ENCODE measurements at places on chromosomes 3 and 15.
A peak's percentile ranks its signal among the peaks of the same experiment; 100 is the strongest.

DNA sequence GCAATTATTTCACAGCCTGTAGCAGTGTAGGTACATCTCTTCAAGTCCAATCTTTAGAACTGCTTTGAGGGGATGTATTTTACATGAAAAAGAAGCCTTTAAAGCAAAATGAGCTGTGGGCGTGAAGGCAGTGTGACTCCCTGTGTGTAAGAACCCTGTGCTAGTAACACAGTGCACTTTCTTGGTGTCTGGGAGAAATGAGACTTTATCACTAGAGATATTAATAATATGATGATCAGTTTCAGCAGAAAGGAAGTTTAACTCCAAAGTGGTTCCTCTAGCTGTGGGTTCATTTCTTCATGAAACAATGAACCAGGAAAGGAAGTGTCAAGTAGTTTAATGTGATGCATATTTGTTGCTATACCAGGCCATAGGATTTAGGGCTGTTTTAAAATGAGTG, 41.5 kb downstream of the SLCO3A1 start:
- no peak for DNase-seq

GRCh38 chr3:149449799-149450198, 24.7 kb upstream of the TM4SF4 start:
- no peak for DNase-seq

- no peak for DNase-seq
Measured at GRCh38 chr3:64716110-64716710, 28.4 kb upstream of the ADAMTS9 start.

GRCh38 chr3:10601151-10601856, 95.9 kb upstream of the ATP2B2 start:
- no peak for DNase-seq

DNA sequence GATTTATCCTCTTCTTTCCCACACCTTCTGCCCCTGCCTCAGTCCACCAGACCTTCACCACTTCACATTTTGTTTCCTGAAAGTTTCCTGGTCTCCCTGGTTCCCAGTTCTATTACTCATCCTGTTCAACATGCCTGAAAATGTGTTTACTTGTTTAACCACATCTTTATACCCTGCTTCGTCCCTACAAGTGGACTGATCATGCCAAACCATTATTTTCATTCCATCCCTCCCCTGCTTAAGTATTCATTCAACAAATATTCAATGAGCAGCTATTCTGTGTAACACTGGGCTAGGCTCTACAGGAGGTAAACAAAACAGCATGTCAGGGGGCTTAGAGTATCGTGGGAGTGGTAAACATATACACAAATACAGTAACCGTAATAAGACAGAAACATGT, 5.5 kb downstream of the MYO5A start:
- DNase-seq: no peak

DNA sequence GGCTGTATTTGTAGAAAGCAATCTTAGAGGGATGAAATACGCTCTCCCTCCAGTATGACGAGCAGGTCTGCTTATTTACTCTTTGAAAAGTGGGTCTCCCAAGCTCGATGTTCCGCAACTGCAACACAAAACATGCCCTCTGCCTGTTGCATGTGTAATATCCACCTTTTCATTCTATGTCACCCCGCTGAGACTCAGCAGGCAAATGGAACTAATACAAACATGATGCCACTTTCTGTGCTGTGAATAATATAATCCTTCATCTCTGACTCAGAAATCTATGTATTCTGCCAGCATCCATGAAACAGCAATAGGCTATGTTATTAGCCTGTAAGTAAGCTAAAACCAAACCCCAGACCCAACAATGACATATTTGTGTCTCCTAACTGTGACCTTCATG, 200.8 kb upstream of the TMCO5A start:
- no peak for DNase-seq

DNA sequence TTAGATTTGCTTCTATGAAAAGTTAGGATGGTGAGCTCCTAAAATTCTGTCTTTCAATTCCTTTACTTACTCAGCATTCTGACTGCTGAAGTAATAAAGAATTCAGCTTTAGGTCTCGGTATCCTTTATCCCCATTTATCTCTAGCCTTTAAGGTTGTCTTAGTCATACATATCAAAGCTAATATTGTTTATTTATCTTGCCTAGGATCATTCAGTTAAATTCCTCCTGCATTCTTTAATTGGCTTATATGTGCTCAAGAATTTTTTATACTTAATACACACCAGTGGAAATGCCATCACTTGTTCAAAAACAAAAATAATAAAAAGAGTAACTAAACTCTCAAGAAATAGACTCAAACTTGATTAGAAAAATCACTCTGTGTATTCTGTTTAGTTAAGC, 507.0 kb downstream of the ZPLD1 start:
- DNase-seq: no peak

GRCh38 chr3:40211579-40211978, 97.9 kb upstream of the EIF1B start:
- no peak for DNase-seq

GRCh38 chr15:73939138-73939537, 12.9 kb downstream of the LOXL1 start:
- no peak for DNase-seq

DNA sequence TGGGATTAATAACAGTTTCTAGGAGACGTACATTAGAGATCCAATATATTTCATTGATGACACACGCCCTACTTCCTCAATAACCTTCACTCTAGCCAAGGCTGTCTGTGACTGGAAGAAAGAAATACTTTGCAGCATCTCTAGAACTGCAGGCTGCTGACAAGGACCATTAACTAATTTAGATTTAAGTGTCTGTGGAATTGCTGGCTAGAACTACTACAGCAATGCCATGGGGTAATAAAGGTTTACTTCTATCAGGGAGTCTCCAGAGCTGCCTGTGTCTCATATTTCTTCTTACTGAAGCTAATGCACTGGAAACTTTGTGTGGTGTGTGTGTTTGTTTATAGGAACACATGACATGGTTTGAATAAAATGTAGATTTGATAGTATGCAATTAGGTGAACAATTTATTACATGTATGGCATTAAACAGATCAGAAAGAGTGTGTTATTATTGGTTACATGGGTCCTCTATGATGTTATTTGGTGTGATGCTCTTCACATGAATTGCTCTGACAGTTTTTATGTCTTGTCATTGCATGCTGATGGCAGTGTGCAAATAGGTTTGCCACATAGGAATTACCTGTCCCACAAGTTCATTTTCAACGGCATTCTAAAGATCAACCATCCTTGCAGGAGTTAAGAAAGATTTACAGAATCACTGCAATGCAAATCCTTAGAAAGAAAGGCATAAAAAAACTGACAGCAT, 916.2 kb upstream of the CADM2 start:
- no peak for DNase-seq

DNA sequence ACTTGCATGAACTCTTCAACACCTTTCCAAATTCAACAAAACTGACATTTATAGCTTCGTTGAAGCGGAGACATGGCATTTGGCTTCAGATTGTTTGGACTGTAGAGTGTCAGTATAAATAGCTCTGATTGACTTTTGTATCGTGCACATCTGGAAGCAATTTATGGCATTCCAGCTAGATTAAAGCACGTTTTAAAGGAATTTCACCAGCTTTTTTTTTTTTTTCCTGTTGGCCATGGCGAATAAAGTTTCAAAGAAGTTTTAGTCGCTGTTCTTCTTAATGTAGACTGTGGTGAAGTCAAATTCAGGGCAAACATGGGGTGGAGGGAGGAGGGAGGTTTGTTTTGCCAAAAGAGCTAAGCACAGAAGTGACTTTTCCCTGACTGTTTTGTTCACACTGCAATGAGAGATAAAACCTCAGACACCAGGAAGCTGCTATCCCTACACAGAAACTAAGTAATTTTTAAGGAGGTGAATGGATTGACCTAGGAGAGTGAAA, 391.0 kb upstream of the RARB start:
- DNase-seq: no peak

- no peak for DNase-seq
Measured at GRCh38 chr3:68088216-68088615, 433.8 kb upstream of the SUCLG2 start.

- DNase-seq: no peak
Measured at GRCh38 chr3:48595075-48595525, at the start of gene COL7A1. Gene COL7A1, minus strand, starts transcription at chr3:48595329. Its CDS starts 170 bp downstream, at chr3:48595159.

- DNase-seq: peak; percentile 28
Measured at GRCh38 chr15:72340366-72340765, 20.4 kb upstream of the CELF6 start.

DNA sequence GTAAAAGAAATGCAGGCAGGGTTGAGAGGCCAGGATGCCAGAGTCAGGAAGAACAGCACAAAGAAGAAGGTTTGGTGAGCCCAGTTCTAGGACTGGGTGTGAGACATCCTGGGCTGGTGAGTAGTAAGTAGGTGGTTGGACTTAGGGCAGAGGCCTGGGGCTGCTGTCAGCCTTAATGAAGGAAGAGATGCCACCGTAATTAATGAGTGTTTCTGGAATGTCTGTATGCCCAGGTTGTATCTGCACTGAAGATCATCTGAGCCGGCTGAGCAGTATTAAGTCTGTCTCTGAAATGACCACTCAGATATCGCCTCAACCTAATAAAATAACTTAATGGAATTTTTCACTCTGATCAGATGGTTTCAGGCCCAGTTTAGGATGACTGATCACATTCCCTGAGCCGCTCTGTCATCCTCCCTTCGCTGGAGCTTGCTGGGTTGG, 532.9 kb upstream of the IL12A start:
- no peak for DNase-seq

GRCh38 chr15:33067456-33067855, 127.1 kb downstream of the FMN1 start:
- DNase-seq: no peak

DNA sequence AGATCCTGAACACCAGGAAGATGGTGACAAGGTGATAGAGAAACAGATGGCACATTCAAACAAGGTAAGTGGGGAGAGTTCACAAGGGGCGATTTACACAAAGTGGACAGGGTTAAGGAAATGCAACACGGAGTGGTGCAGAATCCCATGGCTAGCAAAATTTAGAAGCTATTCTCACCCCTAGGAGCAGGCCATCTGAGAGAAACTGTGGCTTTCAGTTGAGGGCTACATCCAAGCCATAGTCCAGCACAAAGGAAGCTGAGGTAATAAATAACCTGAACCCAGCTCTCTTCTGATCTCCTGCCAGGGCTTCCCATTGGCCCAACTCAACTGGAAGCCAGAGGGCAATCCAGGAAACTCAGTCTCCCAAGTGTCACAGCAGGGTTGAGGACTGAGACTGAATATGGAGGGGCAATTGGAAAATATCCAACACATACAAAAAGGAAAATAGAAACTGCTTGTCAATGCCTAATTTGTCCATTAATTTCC, 1.2 kb upstream of the ZNF445 start:
- no peak for DNase-seq

- no peak for DNase-seq
Measured at GRCh38 chr15:20356911-20357480, 184.6 kb downstream of the GOLGA6L6 start.

GRCh38 chr3:118781839-118782238, 252.8 kb downstream of the IGSF11 start:
- DNase-seq: no peak

GRCh38 chr3:169781209-169781855, 8.1 kb downstream of the MYNN start:
- DNase-seq: no peak

DNA sequence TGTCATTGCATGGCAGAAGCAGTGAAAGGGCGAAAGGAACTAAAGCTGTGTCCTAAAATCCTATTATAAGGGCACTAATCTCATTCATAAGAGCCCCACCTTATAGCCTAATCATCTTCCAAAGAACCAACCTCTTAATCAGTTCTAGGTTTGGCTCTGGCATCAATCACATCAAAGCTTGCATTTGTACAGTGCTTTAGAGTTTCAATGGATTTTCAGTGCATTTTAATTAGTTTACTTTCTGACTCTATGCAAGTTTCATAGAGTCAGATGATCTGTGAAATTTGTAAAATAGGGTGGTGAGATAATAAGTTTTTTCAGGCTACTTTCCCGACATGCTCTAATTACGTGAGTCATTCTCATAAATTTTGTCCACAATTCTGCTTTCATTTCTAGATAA, 341.1 kb downstream of the DIPK2A start:
- no peak for DNase-seq

GRCh38 chr3:196179380-196180308, 31.6 kb downstream of the ZDHHC19 start:
- no peak for DNase-seq

- DNase-seq: no peak
Measured at GRCh38 chr3:184582646-184583577, 21.3 kb downstream of the EPHB3 start.

- no peak for DNase-seq
Measured at GRCh38 chr15:62104846-62105245, 38.1 kb downstream of the C2CD4A start.

GRCh38 chr15:82921242-82921641, 31.3 kb downstream of the HOMER2 start:
- DNase-seq: no peak

DNA sequence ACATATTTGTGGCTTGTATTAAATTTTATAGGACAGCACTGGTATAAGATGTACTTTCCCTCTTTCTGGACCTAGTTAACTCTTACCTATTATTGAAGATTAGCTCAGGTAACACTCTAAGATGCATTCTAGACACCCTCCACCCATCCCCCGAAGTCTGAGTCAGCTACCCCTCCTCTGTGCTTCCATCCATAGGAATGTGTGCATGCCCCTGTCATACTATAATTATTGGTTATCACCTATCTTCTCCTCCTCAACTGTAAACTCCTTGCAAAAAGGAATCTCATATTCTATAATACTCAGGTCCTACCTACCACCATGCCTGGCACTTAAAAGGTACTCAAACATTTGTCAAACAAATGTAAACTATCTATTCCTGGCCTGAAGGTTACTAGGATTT, 3.0 kb downstream of the PEAK1 start:
- no peak for DNase-seq

- no peak for DNase-seq
Measured at GRCh38 chr15:74179101-74179841, 5.8 kb downstream of the ISLR start.

DNA sequence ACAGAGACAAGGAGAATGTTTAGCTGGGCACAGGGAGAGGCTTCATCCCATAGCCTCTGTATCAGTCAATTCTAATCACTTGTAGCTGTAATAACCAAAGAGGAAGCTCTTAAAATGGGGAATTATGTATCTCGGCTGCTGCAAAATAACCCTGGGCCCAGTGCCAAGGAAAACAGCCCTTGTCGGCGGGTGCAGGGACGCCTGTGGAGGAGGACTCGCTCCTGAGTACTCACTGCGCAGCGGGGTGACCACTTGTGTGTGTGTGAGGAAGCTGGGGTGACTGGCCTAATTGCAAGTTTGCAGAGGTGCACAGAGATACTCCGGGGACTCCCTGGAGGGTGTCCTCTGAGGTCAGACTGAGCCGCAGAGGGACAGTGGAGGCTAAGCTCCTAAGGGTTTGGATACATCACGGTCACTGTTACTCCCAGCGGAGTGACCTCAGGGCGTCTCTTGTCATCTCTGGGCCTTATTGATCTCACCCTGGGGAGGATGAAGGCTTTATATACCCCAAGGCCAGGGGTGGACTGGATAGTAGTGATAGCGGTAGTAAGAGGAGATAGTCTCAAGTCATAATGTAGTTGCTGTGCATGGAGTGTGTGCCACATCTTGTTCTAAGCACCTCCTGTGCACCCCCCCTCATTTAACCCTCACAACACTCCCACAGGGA, 37.2 kb downstream of the SLC6A6 start:
- DNase-seq: peak; percentile 63

Data from HL-60 (cell line).